NCI-H1105 (cell line): ENCODE measurements at places on chromosomes 11 and 22.

DNA sequence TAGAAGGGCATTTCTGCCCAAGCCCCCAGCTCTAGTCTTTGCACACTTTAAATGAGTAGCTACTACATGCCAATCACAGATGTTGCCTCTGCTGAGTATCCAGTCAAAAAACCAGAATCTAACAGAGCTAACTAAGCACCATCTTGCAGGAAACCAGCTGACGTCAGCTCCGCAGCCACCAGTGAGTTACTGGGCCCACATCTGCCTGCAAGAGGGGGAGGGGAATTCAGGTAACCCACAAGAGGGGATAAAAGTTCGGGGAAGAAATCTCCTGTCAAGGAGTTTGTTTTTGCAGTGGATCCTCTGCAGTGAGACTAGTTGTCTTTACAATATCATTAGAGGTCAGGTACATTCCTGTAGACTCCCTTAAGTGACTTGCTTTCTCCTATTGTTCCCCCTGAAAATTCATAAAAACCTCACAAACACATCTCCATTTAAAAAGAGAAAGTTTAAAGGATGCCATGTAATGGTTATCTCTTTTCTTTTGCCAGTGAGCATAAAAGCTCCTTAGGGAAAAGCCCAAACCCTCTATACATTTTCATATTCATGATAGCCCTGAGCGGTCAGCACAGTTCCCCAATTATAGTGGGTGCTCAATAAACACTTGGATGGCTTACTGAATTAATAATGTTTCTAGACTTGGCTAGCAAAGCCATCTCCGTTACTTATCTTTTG lies 9.3 kb downstream of the CD44 start:
- no peak for DNase-seq

DNA sequence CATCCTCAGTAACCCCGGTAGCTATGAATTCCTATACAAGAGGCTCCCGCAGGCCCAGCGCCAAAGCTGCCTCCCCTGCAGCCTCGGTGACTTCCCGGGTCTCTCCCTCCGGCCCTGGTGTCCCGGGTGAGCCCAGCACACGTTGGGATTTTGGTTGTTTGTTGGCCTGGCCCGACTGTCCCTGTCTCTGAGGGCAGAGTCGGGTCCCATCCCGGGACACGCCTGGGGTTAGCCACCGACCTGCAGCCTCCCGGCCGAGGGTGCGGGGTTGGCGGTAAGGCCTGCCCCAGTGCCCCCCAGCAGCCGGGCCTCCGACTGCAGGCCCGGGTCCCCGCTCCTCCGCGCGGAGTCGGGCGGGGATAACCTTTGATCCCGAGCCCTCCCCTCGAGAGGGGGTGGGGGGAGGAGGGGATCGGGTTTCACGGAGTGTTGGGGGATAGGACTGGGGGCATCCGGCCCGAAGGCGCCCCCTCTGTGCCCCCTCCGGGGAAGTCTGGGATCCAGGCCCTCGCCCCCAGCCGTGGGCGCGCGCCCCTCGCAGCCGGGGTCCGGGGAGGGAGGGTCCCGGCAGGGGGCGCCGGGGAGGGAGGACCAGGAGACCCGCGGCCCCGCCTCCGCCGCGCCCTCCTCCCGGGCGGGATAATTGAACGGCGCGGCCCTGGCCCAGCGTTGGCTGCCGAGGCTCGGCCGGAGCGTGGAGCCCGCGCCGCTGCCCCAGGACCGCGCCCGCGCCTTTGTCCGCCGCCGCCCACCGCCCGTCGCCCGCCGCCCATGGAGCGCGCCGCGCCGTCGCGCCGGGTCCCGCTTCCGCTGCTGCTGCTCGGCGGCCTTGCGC lies at the start of gene FBLN1:
FBLN1 (plus strand) TSS at position 669 of the 835 bp plus-strand sequence; CDS start at position 772, 103 bp downstream.
- DNase-seq: peak; percentile 54

- DNase-seq: no peak
These were observed 32.3 kb downstream of the OR10A6 start for GRCh38 chr11:7898666-7899283.

DNA sequence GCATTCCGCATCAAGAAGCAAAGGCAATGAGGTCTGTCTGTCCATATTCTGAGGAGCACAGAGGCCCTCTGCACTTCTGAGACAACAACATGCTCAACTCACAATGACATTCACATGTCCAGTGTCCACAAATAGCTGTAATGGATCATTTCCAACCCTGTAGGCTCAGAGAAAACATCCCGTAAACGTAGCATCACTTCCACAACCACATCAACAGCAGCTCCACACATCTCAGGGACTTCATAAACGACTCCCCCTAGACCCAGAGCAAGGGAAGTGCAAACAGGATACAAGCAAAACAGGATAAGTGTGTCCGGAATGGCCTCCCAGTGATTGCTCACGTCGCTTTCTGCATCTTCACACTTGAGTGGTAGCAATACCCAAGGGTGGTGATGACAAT lies 100.2 kb downstream of the SYN3 start:
- DNase-seq: no peak

- no peak for DNase-seq
These were observed 1.0 kb upstream of the TBX1 start for GRCh38 chr22:19759427-19760057.

DNA sequence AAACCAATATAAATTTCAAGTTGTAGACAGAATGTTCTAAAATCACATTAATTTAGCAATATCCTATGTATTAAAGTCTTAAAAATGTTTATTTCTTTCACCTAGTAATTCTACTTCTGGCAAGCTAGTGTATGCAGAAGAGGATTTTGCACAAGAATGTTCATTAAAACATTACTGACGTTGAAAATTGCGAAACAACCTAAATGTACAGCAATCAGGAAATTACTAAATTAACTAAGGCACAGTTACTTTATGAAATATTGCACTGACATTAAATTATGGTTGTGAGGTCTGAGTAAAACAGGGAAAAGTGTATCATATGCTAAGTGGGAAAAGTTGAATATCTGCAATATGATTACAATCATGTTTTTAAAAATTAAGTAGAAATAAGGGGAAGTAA lies 4.1 kb downstream of the SLC36A4 start:
- DNase-seq: no peak

DNA sequence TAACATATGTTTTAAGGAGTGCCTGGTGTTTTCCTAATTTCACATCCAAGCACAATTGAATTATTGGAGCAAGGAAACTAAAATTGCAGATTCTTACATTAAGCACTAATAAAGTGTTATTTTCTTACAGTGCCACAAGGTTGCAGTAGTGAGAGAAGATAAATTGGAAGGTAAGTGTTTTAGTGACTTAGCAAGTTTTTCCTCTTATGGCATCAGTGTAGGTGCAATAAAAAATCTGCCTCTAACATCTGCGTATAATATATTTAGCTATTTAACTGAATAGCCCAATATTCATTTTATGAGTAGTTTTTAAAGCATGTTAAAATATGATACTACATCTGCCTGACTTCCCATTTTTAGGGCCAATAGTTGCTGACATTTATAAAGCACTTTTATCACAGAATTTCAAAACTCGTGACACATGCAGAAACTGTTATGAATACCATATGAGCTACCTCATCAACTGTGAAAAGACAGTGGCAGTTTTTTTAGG lies 19.0 kb downstream of the POLD3 start:
- no peak for DNase-seq

GRCh38 chr22:37051391-37052385 lies at the start of gene KCTD17:
KCTD17 (plus strand) TSS chr22:37051742; CDS start chr22:37051761, 19 bp downstream.
- DNase-seq: peak; percentile 68

- DNase-seq: no peak
These were observed 17.2 kb upstream of the TAB1 start for GRCh38 chr22:39382410-39382809.

- DNase-seq: no peak
These were observed 36.6 kb upstream of the COMT start for GRCh38 chr22:19904935-19905334.

- DNase-seq: no peak
These were observed 1.6 kb downstream of the KCNJ1 start for GRCh38 chr11:128865490-128865889.

DNA sequence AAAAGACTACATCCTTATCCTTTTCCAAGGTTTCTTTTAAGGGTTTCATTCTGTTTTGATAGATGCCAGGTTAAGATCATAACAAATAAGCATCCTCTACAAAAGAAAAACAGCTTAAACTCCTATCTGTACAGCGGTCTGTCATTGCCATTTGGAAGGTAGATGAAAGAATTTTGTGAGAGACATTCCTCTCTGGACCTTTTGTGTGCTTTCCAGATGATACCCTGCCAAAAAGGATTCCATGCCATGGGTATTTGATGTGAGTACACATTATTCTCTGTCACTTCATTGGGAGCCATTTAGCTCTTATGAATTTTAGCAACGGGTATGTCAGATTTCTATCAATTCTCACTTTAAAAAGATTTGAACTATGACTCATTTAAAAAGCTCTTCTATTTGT lies 153.7 kb downstream of the GRIA4 start:
- no peak for DNase-seq

GRCh38 chr22:32308934-32309333 lies 48.7 kb upstream of the RFPL3 start:
- no peak for DNase-seq

DNA sequence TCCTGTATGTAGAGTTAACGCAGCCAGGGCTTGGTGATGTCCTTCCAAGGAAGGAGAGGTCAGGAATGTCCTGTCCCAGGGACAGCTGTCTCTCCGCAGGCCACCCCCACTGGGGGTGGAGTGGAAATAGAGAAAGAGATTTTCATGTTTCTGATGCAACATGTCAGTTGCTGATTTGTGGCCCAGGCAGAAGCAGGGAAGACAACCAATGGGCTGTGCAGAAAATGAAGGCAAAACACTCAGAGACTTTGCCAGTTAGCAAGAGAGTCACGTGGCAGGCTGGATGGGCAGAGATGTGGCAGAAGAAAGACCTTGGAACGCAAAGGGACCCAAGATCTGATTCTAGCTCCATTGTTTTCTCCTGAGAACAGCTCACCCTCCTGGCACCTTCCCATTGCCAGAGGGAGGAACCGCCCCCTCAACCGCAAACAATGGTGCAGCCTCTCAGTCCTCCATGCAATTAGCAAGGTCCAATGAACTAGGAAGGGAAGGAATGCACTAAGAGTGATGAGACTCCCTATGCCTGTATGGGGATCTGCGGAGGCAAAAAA lies 71.0 kb downstream of the SYN3 start:
- DNase-seq: no peak

DNA sequence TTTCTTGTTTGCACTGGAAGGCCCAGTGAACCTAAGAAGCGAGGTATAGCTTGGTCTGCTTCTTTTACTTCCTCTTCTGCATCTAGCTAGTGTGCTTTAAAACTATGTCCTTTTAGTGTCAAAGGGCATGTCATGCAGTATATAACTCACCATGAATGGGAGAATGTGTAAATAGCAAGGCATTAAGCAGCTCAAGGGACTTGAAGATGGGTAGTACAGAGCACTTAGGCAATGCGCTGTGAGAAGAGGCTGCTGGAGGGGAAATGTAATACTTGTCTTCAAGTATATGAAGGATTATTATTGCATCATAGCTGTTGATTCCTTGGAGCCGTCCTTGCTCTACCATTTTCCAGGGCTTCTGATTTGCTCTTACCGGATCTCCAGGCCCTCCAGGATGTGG lies 7.6 kb downstream of the MAML2 start:
- no peak for DNase-seq

- no peak for DNase-seq
These were observed 163.3 kb downstream of the FBXO7 start for GRCh38 chr22:32637951-32638350.

- DNase-seq: no peak
These were observed 280.8 kb upstream of the CCDC90B start for GRCh38 chr11:83566950-83567349.

DNA sequence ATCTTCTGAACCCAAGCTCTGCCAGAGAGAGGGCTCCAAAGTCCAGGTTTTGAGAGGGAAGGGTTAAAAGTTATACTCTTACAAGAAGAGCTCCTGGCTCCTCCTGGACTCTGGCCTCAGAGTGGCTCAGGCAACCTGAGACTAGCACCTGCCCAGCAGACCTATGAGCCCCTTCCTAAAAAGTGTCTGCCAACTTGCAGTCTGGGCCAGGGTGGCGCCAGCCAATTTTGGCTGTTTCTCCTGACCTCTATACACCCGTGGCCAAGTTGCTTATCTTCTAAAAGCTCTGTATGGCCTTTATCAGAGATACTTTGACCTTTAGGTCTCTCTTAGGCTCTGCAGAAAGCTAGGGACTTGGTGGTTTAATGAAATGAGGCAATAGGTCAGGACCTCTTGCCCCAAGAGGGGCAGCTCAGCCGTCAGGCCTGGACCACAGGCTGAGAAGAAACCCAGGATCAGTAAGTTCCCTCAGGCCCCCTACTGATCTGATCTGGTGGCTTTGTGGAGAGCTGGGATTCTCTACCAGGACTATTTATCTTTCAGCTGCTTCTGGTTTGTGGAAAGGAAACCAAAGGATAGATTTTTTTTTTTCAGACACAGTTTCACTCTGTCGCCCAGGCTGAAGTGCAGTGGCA lies 10.3 kb upstream of the UCP3 start:
- no peak for DNase-seq

DNA sequence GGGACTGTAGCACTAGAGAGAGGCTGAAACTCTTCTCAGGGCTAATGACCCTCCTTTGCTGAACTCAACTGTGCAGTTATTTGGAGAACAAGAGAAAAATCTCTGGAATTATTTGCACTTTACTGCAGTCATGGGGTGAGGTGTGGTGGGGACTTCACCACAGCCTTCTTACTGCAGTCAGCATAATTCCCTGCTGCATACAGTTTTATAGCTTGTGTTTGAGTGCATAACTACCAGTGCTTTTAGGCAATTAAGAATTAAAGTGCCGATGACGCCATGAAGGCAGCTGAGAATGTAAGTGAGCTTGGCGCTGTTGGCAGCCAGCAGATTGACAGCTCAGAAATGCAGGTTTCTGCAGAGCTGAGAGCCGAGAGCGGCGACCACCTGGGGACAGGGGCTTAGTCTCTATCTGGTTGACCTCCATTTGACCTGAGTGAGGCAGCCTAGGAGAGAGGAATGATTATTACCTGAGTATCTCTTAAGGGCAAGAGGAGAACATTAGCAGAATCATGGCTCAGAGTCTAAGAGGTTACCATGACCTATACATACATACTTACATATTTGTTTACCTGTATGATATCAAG lies 830.0 kb downstream of the NTM start:
- DNase-seq: no peak

- DNase-seq: no peak
These were observed 46.1 kb upstream of the SHISAL1 start for GRCh38 chr22:44358709-44359440.

- no peak for DNase-seq
These were observed 400.7 kb downstream of the TMEM135 start for GRCh38 chr11:87438416-87438815.

DNA sequence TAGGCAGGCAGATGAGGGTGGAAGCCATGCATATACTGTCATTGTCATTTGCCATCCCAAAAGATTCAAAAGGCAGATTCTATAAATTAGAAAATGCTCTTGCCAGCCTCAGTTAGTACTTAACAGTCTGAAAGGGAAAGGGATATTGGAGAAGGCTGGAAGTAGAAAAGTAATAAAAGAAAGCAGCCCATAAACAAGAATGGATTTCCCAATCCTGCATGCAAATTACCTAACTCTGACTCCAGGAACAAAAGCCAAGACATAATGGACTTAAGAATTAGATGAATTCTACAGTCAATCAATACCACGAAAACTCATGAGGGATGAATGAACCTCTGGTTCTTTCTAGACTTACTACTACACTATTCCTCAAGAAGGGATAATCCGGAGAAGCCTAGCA lies 5.9 kb downstream of the PAK1 start:
- no peak for DNase-seq
